ENCODE measurements at places on chromosomes 16 and 17. TPM values are rescaled to one million over a fixed set of nuclear protein-coding genes. Genes with fewer than 3 reads are reported as not detected.

CDH3 gene
- not detected for polyA plus RNA-seq

PRSS22 gene
- polyA plus RNA-seq, result not detected

KLHL10 gene
- 0.08 TPM for polyA plus RNA-seq

ZNF19 gene
- 0.73 TPM for polyA plus RNA-seq

CDC6 gene
- 0.34 TPM for polyA plus RNA-seq

FOXC2 gene
- polyA plus RNA-seq, result 1.0 TPM

CCL15 gene
- polyA plus RNA-seq, result not detected

DNA sequence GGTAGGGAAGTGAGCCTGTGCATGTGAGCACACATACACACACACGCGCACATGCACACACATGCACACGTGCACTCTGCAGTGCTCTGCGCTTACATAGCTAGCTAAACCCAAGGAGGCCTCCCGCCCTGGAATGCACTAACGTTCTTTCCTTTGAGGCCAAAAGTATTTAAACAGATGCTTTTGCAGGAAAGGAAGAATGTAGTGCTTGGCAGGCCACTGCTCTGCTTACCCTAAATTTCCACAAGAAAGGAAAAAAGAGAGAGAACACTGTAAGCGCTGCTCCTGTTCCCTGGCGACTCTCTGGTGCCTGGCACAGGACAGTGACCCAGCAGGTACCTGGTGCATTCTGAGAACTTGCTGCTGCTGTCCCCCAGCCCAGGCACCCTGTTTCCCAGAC, 31.3 kb upstream of the MRPS23 start:
- no peak for DNase-seq

DNA sequence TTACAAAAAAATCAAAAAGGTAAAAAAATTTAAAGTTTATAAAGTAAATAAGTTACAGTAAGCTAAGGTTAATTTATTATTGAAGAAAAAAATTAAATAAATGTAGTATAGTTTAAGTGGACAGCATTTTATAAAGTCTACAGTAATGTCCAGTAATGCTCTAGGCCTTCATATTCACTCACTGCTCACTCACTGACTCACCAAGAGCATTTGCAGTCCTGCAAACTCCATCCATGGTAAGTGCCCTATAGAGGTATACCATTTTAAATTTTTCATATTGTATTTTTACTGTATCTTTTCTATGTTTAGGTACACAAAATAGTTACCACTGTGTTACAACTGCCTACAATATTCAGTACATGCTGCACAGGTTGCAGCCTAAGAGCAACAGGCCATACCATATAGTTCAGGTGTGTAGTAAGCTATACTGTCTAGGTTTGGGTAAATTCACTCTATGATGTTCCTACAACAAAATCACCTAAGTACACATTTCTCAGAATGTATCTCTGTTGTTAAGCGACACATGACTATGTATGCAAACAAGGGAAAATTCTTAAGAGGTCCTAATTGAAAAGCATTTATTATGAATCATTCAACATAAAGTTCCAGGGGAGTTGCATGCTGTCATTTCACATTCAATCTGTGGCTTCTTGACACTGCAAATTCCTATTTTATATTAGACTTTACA, 92.3 kb downstream of the SPAG9 start:
- DNase-seq, result no peak

DNA sequence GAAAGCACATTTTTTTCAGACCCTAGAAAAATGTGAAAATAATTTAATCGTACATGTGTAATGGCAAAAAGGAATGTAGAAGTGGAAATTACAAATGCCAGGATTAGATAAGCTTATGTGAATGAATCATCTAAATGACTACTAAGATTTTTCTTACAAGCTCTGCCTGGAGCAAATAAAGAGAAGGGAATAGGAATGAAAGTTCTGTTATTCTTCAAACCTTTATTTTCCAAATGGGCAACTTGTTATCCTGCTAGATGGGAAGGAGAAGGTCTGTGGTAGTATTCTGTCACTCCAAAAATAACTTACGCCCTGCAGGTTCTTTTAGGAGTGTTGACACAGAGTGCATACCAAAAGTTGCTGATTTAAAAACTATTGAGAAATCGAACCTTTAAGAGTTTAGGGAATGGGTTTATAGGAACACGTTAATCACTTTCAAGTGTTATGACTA, 9.7 kb downstream of the CTCF start:
- DNase-seq, result no peak

DNA sequence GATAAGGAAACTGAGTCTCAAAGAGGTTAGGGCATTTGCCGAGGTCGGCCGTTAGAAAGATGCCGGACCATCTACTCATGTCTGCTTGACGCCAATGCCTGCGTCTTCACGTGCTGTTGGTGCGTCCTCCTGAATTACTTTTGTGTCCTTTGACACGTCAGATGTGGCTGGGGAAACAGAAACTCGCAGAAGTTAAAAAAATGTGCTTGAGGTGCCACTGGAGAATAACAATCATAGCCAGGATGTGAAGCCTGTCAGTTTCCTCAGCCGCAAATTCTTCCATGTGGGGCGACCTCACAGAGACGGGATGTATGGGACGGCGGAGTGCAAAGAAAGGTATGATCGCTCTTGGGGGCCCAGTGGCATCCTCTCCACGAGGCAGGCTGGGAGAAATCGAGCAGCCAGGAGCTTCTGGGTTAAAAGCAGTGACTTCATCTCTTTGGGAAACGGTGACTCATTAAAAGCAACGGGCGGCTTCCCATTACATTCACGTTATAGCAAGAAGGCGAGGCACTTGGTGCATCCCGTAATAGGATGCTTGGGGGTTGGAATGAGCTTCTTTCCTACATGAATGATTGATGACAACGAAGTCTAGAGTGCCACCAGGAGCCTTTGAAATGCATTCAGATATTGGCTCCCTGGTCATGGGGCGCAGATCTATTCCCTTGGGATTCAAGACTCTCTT, 67.8 kb downstream of the BMERB1 start:
- no peak for DNase-seq

DNA sequence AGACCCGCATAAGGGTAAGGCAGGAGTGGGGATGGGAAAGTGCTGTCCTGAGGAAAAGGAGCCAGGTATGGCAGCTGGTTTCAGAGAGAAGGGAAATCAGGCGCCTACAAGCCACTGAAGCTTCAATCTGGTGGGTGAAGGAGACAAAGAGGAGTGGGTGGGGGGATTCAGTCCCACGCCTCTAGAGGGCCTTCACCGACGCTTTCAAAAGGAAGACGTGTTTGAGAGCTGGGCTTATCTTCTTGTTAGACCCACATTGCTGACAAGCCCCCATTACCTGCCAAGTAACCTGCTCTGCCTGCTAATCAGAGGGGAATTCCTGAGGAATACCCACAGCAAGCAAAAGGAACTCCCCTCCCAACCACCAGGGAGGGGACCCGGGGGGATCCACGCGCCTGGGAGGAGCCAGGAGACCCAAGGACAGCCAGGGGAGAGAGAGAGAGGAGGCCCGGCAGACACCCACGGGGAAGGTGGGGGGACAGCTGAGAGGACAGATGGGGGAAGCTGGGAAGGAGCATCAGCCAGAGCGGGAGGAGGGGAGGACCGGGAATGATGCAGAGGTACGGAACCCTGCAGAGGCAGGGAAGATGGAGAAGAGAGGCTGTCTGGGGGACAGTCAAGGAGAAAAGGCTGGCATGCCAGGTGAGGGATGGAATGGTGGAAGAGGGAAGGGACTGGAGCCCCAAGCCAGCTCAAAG, 1.0 kb downstream of the MTMR4 start:
- no peak for DNase-seq

- DNase-seq, result no peak
These were observed 57.5 kb downstream of the PARN start for GRCh38 chr16:14572535-14572934.

DNA sequence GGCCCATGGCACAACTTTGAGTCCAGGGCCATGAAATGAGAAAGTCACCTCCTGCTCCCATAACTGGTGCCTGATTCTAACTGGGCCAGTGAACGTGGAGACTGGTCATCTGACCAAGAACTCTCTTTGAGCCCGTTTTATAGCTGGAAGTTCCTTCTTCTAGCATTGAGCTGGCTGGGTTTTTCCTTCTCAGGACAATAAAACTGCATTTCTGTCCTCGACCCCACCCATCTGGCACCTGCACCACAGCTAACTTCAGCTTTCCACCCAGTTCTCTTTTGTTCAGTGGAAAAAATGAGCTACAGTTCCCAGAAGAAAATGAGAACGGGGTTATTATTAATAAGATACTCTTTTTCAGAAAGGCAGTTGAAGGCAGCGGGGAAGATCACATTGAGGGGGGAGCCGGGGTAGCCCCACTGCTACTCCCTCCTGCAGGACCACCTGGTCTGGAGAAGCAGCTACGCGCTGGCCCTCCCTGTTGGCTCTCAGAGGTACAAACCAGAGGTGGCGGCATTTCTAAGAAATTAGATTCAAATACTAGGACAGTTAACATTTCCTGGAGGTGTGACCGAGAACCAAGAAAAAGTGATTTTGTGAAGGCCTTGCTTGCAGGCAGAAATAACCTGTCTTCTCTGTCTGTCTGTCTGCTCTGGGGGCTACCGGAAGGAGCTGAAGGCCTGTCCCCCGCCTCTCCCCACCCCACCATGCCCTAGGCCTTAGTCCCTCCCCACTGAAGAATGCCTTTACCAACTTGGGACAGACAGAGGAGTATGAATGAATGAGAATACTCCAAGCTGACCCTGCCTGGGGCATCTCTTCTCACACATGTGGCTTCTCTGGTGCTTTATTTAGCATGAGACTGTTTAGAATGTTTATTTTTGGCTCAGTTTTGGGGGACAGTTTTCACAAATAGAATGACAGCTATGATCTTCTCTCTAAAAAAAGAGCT, 123.9 kb downstream of the XYLT1 start:
- no peak for DNase-seq
